ENCODE measurements at places on chromosomes 1 and 21. TPM values are rescaled to one million over a fixed set of nuclear protein-coding genes. Genes with fewer than 3 reads are reported as not detected.

GRCh38 chr1:240093120-240093961 is 1.7 kb downstream of the FMN2 start:
- H3K4me3 ChIP-seq = no peak overlapping the region
- H3K36me3 ChIP-seq = no peaks in the 10 kb centered on the region
- peaks cover 33% of the 10 kb centered on the region for H3K27me3 ChIP-seq
- H3K27ac ChIP-seq = no peak overlapping the region

The CTSK gene
- 6.4 TPM for total RNA-seq

The CHI3L2 gene
- total RNA-seq = 27.0 TPM

GRCh38 chr1:240999826-241000225 is 357.2 kb downstream of the RGS7 start:
- no peaks in the 10 kb centered on the region for H3K4me1 ChIP-seq
- no peak for DNase-seq
- H3K4me3 ChIP-seq = no peak overlapping the region
- no peak overlapping the region for H3K27ac ChIP-seq
- no peaks in the 10 kb centered on the region for H3K36me3 ChIP-seq
- H3K27me3 ChIP-seq = no peaks in the 10 kb centered on the region

- no peak for DNase-seq
- peaks cover 5% of the 10 kb centered on the region for H3K27me3 ChIP-seq
- no peaks in the 10 kb centered on the region for H3K36me3 ChIP-seq
Observed at GRCh38 chr1:8239306-8240023, 78.4 kb upstream of the SLC45A1 start.

The CD84 gene
- 15.4 TPM for total RNA-seq

The ATP1A4 gene
- total RNA-seq = not detected

- H3K36me3 ChIP-seq = no peaks in the 10 kb centered on the region
- no peak overlapping the region for H3K27ac ChIP-seq
- no peak overlapping the region for H3K4me3 ChIP-seq
- peaks cover 11% of the 10 kb centered on the region for H3K4me1 ChIP-seq
Observed at GRCh38 chr1:111269825-111270406, 20.7 kb upstream of the CHIA start.
